ENCODE measurements at places on chromosomes 7 and 10.

- no peak for DNase-seq
Observed at GRCh38 chr10:13945390-13946208, 358.8 kb downstream of the PRPF18 start.

DNA sequence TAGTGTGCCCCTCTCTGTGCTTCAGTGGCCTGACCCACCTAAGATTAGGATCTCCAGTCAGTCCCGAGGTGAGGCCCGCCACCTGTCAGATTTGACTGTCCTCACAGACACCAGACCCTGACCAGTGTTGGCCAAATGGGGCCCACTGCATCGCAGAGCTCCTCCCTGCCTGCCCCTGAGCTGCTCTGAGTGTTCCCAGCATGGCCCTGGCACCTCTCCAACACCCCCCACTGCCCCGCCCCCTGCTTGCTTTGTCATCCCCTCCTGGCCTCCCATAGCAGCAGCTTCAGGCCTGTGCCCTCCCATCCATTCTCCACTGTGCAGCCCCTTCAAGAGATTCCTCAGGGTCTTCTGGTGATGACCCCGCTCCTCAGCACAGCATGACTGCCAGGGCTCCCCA is 67.6 kb downstream of the C10orf120 start:
- no peak for DNase-seq

- no peak for DNase-seq
Observed at GRCh38 chr10:60570272-60570865, 180.7 kb upstream of the ANK3 start.

DNA sequence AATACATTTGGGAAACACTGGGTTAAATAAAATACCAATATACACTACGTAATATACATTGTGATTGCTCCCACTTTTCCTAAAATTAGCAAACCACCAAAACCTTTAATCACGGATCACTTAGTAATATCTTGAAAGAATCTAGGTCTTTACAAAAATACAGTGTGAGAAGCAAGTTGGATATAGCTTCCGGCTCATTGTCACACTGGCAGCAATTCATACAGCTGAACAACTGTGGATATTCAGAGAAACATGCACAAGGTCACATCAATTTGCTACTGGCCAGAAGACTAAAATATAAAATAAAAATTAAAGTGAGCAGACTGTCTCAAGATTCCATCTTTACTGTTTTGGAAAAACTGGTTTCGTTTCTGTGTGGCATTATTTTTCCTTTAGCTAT is 69.1 kb downstream of the ZNF438 start:
- DNase-seq: no peak

- DNase-seq: peak; percentile 77
Observed at GRCh38 chr7:108146070-108146842, 16.1 kb upstream of the LAMB4 start.

DNA sequence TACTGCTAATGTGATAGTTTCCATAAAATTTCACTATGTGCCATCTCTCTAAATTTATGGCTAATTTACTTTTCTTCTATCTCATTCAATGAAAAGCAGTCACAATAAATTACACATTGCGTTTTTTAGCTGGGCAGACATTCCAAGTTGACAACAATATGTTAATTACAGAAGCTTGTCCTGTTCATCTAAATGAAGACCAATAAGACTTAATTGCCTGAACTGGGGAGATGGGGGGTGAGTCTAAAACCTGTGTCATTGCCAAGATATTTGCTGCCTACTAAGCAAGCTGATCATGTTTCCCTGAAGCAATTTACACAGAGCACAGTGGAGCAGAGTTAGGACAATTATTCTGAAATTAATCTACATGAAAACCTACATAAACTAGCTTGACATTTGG is 89.3 kb upstream of the ADRB1 start:
- DNase-seq: no peak

GRCh38 chr10:45034301-45034700 is 33.6 kb downstream of the ZNF22 start:
- DNase-seq: no peak

GRCh38 chr7:111011520-111011919 is 79.4 kb upstream of the LRRN3 start:
- DNase-seq: no peak

- no peak for DNase-seq
Observed at GRCh38 chr7:140624392-140625191, 16.0 kb downstream of the DENND2A start.

DNA sequence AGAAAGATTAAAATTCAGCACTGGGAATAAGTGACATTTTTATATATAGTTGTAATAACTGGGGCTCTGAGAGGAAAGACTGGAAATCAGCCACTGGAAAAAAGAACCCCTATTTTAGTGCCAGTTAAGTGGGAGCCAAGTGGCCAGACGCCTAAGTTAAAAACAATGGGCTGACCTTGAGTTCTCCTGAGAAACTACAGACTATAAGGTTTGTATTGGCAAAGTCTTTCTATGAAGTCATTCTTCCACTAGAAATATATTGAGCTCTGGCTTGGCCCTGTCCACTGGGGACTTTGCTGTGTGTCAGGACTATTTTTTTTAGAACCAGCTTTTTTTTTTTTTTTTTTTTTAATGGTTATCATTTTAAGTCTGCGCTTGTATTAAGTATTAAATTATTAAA is 210.6 kb upstream of the FZD8 start:
- no peak for DNase-seq

DNA sequence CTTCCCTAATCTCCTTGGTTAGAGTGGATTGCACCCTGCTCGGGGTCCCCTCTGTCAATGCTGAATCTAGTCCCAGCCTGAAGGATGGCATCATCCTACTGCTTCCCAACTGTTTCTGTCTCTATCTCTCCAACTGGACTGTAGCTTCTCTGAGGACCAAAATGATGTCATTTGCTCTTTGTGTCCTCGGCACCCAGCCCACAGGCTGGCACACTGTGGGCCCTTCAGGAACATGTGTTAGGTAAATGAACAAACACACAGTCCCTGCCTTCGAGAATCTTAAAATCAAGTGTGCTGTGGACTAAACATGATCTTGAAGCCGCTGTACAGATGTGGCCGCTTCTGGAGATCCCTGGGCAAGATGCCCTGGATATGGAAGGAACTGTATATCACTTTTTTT is 5.0 kb upstream of the CDH23 start:
- DNase-seq: no peak

- no peak for DNase-seq
Observed at GRCh38 chr10:55091691-55092328, 290.8 kb upstream of the PCDH15 start.

- DNase-seq: no peak
Observed at GRCh38 chr7:53812135-53812534, 730.0 kb upstream of the VSTM2A start.

- no peak for DNase-seq
Observed at GRCh38 chr10:6195846-6196245, 6.9 kb upstream of the PFKFB3 start.

DNA sequence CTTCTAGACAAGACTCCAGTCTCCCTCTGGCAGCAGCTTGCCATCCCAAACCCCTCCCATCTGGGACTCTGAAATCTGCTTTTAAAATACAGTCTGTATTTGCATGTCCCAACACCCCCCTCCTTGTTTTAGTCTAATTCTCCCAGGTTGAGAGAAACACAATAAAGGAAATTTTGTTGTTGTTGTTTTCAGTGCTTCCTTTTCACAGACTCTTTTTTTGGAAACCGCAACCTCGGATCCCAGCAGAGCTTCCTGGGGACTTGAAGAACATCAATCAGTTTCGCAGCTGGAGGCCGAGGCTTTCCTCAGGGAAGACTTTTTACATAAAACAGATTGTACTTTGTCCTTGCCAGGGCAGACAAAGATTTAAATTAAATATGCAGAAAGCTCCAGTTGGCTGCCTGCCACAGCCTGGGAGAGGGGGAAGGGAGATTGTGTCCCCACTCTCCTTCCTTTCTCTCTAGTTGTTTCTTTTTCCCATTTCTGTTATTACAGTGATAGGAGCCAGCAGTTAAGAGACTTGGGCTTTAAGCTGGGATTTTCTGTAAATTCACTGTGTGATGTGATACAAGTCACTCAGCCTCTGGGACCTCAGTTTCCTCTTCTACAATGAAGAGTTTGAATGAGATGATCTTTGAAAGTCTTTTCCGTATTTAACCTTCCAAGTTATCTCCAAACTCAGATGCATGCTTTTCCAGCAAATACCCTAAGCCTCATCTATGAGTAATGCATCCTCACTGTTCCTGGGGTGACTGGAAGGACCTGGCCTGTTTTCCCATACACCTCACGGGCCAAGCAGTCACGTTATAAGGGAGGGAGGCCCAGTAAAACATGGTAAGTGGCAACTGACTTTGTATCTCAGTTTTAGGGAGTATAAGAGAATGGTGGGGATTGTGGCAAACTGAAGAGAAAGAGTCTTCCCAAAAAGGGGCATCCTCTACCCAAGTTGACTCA is 192.3 kb downstream of the REEP3 start:
- DNase-seq: no peak

GRCh38 chr10:8908013-8908412 is 853.5 kb downstream of the GATA3 start:
- DNase-seq: no peak

DNA sequence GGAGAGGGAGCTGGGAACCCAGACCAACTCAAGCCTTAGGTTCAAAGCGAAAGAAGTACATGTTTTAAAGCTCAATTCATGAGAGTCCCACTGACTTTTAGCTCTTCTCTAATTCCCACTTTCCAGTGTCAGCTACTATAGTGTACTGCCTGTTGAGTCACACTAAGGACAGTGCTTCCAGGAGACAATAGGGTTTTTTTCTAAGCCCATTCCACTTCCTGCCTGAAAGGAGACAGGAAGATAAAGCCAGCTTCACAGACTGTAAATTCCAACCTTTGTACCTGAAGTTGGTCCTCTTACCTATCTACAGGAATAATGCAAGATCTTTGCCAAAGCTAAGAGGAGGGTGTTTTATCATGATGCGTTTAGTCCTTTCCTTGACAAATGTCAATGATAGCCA is 4.4 kb downstream of the MSRB2 start:
- DNase-seq: no peak

- no peak for DNase-seq
Observed at GRCh38 chr10:96208271-96208670, 63.1 kb downstream of the BLNK start.

DNA sequence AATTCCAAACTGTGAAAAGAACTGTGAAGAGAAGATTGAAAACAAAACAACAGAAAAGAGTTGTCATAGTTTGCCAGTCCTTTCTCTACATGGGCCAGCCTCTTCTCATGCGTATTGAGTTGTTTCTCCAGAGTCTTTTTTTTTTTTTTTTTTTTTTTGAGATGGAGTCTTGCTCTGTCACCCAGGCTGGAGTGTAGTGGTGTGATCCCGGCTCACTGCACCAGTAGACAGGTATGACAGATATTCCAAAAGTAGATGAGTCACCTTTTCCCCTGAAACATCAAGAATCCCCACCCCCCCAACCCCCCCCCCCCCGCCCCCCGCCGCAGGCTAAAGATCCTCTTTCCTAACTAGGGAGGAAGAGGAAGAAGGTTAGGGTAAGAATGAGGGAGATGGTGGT is 15.6 kb upstream of the KMT2C start:
- DNase-seq: no peak

GRCh38 chr10:131915990-131916766 is 15.4 kb downstream of the PPP2R2D start:
- no peak for DNase-seq

DNA sequence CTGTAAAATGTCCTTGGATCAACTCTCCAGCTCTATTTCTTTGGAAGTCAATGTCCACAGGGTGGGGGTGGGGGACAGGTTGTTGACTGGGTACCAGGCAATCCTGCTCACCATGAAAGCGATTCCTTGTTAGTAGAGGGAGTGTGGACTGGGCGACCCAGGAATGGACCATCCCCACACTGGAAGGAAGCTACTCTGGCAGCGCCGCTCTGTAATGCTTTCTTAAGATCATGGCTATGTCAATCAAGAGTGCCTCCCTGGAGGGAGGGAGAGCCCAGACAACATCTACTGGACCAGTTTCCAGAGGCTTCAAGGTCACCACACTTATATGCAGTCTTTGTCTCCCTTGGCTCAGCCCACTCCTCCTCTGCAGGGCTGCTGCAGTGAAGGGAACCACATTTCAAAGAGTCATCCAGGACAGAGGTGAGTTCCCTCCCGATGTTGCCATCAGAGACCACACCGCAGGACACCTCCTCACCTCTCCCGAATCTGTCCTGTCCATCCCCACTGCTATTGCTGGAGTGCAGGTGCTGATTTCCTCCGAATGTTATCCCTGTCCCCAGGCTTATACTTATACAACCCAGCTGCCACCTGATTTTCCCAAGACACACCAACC is 6.9 kb downstream of the GIMAP5 start:
- no peak for DNase-seq

GRCh38 chr10:73911553-73912004 is 647 bp downstream of the PLAU start:
- no peak for DNase-seq

GRCh38 chr10:93876381-93876780 is 17.4 kb upstream of the SLC35G1 start:
- DNase-seq: peak; percentile 45

DNA sequence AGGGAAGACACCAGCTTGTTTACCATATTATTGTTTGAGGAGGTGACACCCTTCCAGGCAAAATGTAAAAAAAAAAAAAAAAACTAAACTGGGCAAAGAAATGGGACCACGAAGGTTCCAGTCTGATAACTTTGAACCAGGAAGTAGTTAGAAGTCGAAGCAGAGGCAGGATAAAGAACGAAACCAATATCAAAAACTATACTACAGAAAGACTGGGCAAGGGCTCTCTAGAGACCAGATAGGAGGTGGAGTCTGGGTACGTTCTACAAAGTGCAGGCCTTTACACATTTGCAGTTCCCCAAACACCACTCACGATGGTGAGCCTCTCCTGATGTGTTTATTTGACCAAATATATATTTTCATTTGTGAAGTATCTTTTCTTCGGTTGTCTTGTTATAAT is 125.7 kb upstream of the CDK1 start:
- DNase-seq: no peak

DNA sequence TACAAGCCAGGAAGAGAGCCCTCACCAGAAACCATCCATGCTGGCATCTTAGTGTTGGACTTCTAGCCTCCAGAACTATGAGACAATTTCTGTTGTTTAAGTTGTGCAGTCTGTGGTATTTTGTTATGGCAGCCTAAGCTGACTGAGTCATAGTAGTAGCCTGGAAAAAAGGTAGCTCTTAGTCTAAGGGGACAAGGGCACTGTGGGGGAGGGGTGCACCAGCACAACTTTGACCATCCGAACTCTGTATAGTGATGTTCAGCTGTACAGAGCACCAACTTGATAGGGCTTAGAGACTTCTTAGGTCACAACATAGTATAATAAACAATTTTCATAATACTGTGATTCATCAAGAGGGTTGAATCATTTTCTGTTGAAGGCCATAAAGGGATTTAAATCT is 14.3 kb downstream of the EIF4EBP2 start:
- DNase-seq: peak; percentile 58

GRCh38 chr7:138889582-138890498 is 91.3 kb downstream of the KIAA1549 start:
- peak; percentile 30 for DNase-seq

GRCh38 chr10:53331460-53331859 is 558.9 kb upstream of the MBL2 start:
- no peak for DNase-seq
